ENCODE measurements at places on chromosomes 7 and 10. TPM values are rescaled to one million over a fixed set of nuclear protein-coding genes. Genes with fewer than 3 reads are reported as not detected.

Gene PLXDC2
- not detected for total RNA-seq

Gene TLX1
- total RNA-seq: not detected

Gene A1CF
- total RNA-seq: not detected

Gene SYNPO2L
- not detected for total RNA-seq

Gene ZKSCAN1
- total RNA-seq: 65.5 TPM

Gene LRRD1
- total RNA-seq: not detected

Gene GHRHR
- not detected for total RNA-seq

Gene SFRP4
- not detected for total RNA-seq

Gene ANXA8L1
- total RNA-seq: 1.2 TPM

Gene CTAGE4
- 3.4 TPM for total RNA-seq

Gene TBX20
- total RNA-seq: 0.45 TPM

Gene RADIL
- 0.05 TPM for total RNA-seq

Gene CLIP2
- 1.6 TPM for total RNA-seq

Gene TMEM196
- total RNA-seq: not detected

Gene CTTNBP2
- total RNA-seq: not detected

Gene TEX47
- not detected for total RNA-seq

Gene ASAH2B
- 1.5 TPM for total RNA-seq

Gene OR2A7
- total RNA-seq: 3.0 TPM

Gene GIMAP2
- total RNA-seq: 113 TPM

Gene TDRD1
- 0.35 TPM for total RNA-seq

Gene LIPJ
- total RNA-seq: not detected

Gene WEE2
- total RNA-seq: not detected

Gene GRID1
- not detected for total RNA-seq

Gene NRCAM
- not detected for total RNA-seq

Gene CDHR3
- 1.4 TPM for total RNA-seq

Gene CARD11
- 163 TPM for total RNA-seq

Gene C7orf33
- not detected for total RNA-seq

Gene CALML5
- total RNA-seq: not detected

Gene LEP
- not detected for total RNA-seq

Gene NPFFR1
- not detected for total RNA-seq

Gene SEPTIN7
- 237 TPM for total RNA-seq

Gene OGDHL
- total RNA-seq: not detected

Gene SPOCK2
- 418 TPM for total RNA-seq

Gene TMEM243
- total RNA-seq: 42.1 TPM

Gene RPEL1
- total RNA-seq: 0.13 TPM

Gene HOXA13
- not detected for total RNA-seq

Gene SCRN1
- 2.0 TPM for total RNA-seq

Gene JAKMIP3
- total RNA-seq: 0.90 TPM

Gene SPDYE11
- not detected for total RNA-seq

Gene SH2D4B
- 0.13 TPM for total RNA-seq

Gene PRKG1
- not detected for total RNA-seq

Gene NME8
- not detected for total RNA-seq

Gene TRIM50
- not detected for total RNA-seq

Gene DNA2
- total RNA-seq: 34.7 TPM

Gene PPP1R17
- total RNA-seq: not detected

Gene AQP1
- 0.25 TPM for total RNA-seq

All from activated CD4-positive, alpha-beta memory T cell treated with anti-CD3 and anti-CD28 coated beads, Interleukin-2, amount 10 ng/mL, durations not matched to agents 7 days and 5 days (primary cell).